ENCODE measurements at places on chromosomes 6 and 20.

- DNase-seq, result no peak
These were observed 462.5 kb downstream of the CDH26 start for GRCh38 chr20:60420676-60421229.

- DNase-seq, result no peak
These were observed 46.1 kb upstream of the DSN1 start for GRCh38 chr20:36819659-36820058.

- no peak for DNase-seq
These were observed 3.6 kb downstream of the TBC1D20 start for GRCh38 chr20:458776-459175.

- DNase-seq, result no peak
These were observed 38.0 kb upstream of the ECHDC1 start for GRCh38 chr6:127381384-127381783.

DNA sequence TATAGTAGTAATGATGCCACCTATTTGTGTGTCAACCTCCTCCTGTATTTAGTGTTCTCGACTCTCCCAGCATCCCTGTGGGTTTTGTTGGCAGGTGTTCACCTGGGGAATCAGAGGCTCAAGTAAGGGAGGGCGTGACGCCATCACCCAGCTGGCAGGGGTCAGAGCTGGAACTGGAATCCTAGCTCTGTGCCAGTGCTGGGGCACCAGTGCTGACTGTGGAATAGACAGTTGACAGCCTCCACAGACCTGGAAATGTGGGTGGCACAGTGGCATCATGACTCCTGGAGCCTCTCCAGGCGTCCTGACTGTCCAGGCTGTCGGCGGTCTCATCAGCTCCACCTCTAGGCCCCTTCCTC is 102.8 kb downstream of the SYCP2 start:
- no peak for DNase-seq

All from non-pigmented ciliary epithelial cell (primary cell).